ENCODE measurements at places on chromosomes 12 and 14. TPM values are rescaled to one million over a fixed set of nuclear protein-coding genes. Genes with fewer than 3 reads are reported as not detected.

- H3K36me3 ChIP-seq = no peaks in the 10 kb centered on the region
- H3K27ac ChIP-seq = no peak overlapping the region
- no peak overlapping the region for H3K4me3 ChIP-seq
- no peak for DNase-seq
Observed at GRCh38 chr14:82029038-82029437, 495.4 kb upstream of the SEL1L start.

- H3K27me3 ChIP-seq = no peaks in the 10 kb centered on the region
- no peaks in the 10 kb centered on the region for H3K4me1 ChIP-seq
- H3K27ac ChIP-seq = no peak overlapping the region
Observed at GRCh38 chr14:70714055-70714550, 72.4 kb downstream of the TTC9 start.

GRCh38 chr12:66708704-66709456 is 30.0 kb upstream of the GRIP1 start:
- no peaks in the 10 kb centered on the region for H3K27me3 ChIP-seq
- H3K4me3 ChIP-seq = no peak overlapping the region
- H3K27ac ChIP-seq = no peak overlapping the region
- no peak for DNase-seq
- H3K36me3 ChIP-seq = no peaks in the 10 kb centered on the region
- H3K4me1 ChIP-seq = no peaks in the 10 kb centered on the region

GRCh38 chr12:105233041-105233905 is 2.7 kb downstream of the APPL2 start:
- peaks cover 14% of the 10 kb centered on the region for H3K4me1 ChIP-seq
- H3K36me3 ChIP-seq = no peaks in the 10 kb centered on the region
- no peak for DNase-seq
- H3K4me3 ChIP-seq = no peak overlapping the region
- H3K27me3 ChIP-seq = no peaks in the 10 kb centered on the region
- no peak overlapping the region for H3K27ac ChIP-seq

GRCh38 chr12:28107679-28108078 is 82.6 kb upstream of the CCDC91 start:
- no peaks in the 10 kb centered on the region for H3K4me1 ChIP-seq
- H3K36me3 ChIP-seq = no peaks in the 10 kb centered on the region
- DNase-seq = no peak
- H3K27me3 ChIP-seq = no peaks in the 10 kb centered on the region
- no peak overlapping the region for H3K4me3 ChIP-seq

The MAP3K9 gene
- 0.80 TPM for polyA plus RNA-seq

DNA sequence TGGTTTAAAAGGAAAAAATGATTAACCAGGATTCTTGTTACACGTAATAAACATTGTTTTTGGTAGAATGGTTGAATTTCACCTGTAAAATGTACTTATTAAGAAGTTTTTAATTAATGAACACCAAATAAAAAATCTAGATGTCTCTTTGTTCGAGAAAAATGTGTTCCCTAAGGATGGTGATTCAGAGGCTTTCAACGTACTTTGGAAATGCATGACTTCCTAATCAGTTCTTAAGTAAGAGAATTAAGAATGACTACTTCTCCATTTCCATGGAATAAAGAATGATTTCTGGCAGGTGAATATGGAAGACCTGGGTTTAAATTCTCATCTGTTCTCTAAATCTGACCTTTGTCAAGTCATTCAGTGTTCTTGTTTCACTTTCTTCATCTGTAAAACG is 428.6 kb downstream of the KCNH5 start:
- DNase-seq = no peak
- no peaks in the 10 kb centered on the region for H3K27me3 ChIP-seq
- no peaks in the 10 kb centered on the region for H3K4me1 ChIP-seq
- H3K27ac ChIP-seq = no peak overlapping the region

DNA sequence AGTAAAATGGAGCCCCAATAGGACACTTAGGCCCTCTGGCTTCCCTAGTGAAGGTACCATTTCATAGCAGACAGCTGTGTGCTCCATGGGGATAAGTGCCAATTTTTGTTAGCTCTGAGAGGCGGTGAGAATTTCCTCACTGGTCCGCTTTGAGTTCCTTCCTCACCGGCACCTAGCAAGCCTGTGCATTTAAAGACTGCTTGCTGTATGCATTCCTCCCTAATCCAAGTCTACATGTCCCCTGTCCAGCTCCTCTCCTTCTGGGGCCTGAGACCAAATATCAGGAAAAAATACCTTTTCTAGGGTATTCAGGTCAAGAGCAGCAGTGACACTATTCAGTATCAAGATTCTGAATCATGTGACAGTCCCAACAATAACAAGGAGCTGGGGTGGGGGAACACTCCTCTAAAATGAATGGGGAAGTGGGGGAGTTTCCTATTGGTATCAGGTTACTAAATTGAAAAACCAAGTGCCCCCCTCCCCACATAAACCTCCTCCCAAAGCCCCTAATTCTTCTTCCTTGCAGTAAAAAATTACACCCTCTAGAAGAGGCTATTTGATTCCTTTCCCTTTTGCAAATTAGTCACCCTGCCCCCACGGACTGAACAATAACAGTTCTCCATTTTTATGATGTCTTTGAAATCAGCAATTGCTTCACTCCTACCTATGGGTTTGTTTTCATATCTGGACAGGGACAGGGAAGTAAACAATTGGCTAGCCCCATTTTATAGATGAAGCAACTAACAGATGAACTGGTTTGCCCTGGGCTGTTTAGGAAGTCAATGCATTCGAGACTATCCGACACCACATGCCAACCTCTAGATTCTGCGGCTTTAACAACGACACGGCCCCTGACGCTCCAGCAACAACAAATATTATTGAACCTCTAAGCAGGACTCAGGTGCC is 28.9 kb downstream of the BCL11B start:
- H3K4me3 ChIP-seq = no peak overlapping the region
- no peak overlapping the region for H3K27ac ChIP-seq
- H3K27me3 ChIP-seq = no peaks in the 10 kb centered on the region

The GARIN6 gene
- not detected for polyA plus RNA-seq

DNA sequence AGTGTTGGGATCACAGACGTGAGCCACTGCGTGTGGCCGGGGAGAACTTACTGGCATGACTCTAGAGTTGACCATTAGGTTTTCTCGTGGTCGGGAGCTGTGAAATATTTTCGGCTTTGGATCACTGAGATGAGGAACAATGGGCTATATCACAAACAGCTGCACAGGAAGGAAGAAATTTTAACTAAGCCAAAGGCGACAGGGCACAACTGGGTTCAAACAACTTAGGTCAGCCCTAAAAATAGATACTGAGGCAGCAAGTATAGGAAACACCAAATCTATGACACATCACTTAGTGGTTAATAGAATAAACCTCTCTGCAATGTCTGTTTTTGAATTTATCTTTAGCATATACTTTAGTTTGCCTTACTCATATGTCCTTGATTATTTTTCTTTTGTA is 162.9 kb downstream of the LRIG3 start:
- DNase-seq = no peak
- H3K4me1 ChIP-seq = no peaks in the 10 kb centered on the region
- H3K36me3 ChIP-seq = no peaks in the 10 kb centered on the region
- no peaks in the 10 kb centered on the region for H3K27me3 ChIP-seq

GRCh38 chr12:130147875-130148596 is 14.2 kb upstream of the FZD10 start:
- no peaks in the 10 kb centered on the region for H3K4me1 ChIP-seq
- DNase-seq = no peak
- no peaks in the 10 kb centered on the region for H3K27me3 ChIP-seq
- H3K36me3 ChIP-seq = no peaks in the 10 kb centered on the region
- H3K4me3 ChIP-seq = no peak overlapping the region
- no peak overlapping the region for H3K27ac ChIP-seq

DNA sequence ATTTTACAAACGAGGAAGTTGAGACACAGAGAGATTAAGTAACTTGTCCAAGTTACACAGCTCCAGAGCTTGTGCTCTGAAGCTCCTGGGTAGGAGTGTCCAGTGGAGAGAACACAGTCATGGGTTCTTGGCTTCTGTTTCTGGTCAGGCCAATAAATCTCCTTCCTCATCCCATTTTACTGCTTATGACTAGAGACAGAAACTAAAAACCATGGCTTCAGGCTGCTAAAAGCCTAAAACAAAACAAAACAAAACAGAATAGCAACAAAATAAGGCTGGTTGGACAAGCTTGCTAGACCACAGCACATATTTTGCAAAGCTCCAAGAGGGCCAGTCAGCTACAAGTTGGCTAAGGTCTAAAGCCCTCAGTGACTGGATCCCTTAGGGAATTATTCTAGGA is 49.8 kb downstream of the PTGER2 start:
- peaks cover 8% of the 10 kb centered on the region for H3K4me1 ChIP-seq
- H3K27me3 ChIP-seq = no peaks in the 10 kb centered on the region
- no peak overlapping the region for H3K27ac ChIP-seq
- H3K36me3 ChIP-seq = no peaks in the 10 kb centered on the region

DNA sequence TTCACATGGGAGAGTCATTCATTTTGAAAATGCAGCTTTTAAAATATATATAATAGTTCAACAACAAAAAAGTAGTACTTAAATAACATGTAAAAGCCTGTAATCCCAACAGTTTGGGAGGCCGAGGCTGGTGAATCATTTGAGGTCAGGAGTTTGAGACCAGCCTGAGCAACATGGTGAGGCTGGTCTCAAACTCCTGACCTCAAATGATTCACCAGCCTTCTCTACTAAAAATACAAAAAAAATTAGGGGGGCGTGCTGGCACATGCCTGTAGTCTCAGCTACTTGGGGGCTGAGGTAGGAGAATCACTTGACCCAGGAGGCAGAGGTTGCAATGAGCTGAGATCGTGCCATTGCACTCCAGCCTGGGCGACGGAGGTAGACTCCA is 256.3 kb upstream of the RGS6 start:
- H3K4me3 ChIP-seq = no peak overlapping the region
- DNase-seq = no peak
- no peaks in the 10 kb centered on the region for H3K4me1 ChIP-seq
- H3K27ac ChIP-seq = no peak overlapping the region
- no peaks in the 10 kb centered on the region for H3K36me3 ChIP-seq

The LMO3 gene
- polyA plus RNA-seq = 0.97 TPM

DNA sequence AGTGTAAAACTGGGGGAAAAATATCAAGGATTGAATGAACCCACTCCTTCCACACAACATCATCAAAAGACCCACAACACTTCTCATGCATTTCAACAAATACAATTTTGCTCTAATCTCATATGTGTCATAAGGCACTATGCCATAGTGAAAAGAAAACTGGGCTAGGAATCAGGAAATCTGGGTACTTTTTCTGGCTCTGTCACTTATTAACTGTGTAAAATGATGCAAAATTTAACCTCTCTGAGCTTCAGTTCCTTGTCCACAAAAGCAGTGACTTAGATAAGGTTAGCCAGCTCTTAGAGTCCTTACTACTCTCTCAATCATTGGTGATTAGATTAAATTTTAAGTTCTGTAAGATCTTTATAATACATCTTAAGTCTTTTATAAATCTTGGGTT is 250.5 kb upstream of the SOX5 start:
- no peaks in the 10 kb centered on the region for H3K36me3 ChIP-seq
- no peak overlapping the region for H3K27ac ChIP-seq
- peaks cover 3% of the 10 kb centered on the region for H3K4me1 ChIP-seq
- no peak overlapping the region for H3K4me3 ChIP-seq
- no peaks in the 10 kb centered on the region for H3K27me3 ChIP-seq

DNA sequence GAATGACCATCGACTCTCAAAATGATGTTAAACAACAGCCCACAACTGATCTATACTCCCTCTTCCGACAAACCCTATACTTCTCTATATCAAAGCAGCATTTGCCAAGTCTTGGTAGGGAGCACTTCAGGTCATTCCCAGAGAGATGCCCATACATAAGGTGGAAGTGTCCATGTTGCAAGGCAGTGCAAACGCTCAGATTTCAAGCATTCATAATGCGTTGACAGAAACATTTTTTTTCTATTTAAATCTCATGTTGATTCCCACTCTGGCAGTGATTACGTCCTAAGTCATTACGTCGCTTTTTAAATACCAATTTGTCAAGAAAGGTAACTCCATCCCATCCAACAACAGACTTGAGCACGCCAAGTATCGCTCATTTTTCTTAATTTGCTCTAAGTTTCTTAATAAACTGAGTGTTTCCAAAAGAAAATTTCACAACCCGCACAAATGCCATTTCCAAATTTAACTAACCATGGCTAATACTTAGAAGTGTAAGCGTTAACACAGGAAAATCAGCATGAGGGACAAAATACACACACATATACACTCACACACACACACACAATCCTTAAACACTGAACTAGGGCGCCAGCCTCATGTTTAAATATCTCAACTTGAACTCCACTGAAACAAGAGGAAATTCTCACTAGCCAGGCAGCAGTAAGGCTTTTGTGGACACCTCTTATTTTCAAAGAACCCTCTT is 1.1 kb downstream of the GXYLT1 start:
- H3K27me3 ChIP-seq = no peaks in the 10 kb centered on the region
- H3K4me3 ChIP-seq = peak overlapping the region; percentile 64
- DNase-seq = no peak
- peak overlapping the region; percentile 84 for H3K27ac ChIP-seq

DNA sequence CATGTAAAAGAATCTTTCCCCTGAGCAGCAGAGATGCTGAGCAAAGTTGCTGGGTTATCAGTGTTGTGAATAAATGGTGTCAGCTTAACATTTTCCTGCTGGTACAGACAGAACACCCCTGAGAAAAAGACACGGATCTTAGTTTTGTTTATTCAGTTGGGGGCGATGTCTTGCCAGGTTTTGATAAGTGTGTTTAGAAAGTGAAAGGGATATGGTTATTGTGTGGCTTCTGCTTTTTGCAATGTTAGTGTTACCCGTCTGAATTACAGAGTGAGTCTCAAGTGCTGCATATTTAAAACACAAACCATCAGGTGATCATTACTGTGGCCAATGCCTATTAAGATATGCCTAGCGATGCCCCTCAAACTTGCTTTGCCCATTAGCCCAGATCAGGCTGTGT is 864.6 kb upstream of the SEL1L start:
- no peak for DNase-seq
- H3K4me1 ChIP-seq = peaks cover 3% of the 10 kb centered on the region
- H3K27ac ChIP-seq = no peak overlapping the region
- no peak overlapping the region for H3K4me3 ChIP-seq
- H3K36me3 ChIP-seq = no peaks in the 10 kb centered on the region
- H3K27me3 ChIP-seq = no peaks in the 10 kb centered on the region

The ZBTB42 gene
- 1.8 TPM for polyA plus RNA-seq

- H3K4me3 ChIP-seq = no peak overlapping the region
- DNase-seq = no peak
- H3K36me3 ChIP-seq = no peaks in the 10 kb centered on the region
- no peaks in the 10 kb centered on the region for H3K27me3 ChIP-seq
- H3K27ac ChIP-seq = no peak overlapping the region
- H3K4me1 ChIP-seq = no peaks in the 10 kb centered on the region
Observed at GRCh38 chr12:71397433-71397954, 42.1 kb upstream of the LGR5 start.

Data from ovary (tissue), 10 donors.